ENCODE measurements at places on chromosomes 2 and 18.

DNA sequence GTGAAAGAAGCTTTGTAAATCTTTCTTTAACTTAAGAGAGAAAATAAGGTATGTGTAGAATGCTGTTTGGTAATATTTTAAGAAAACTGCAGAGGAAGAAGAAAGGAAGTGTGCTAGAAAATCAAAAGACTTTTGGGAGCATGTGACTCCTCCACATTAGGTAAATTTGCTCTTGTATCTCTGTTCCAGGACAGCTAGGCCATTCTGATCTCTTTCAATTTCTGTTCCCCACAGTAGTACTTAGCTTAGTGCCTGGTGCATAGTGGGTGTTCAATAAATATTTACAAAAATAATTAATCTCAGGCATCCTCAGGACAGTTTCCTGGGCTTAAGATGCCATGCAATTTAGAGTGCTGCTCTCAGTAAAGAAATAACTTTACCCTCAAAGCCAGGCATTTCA lies 105.0 kb downstream of the GPD2 start:
- DNase-seq = no peak

DNA sequence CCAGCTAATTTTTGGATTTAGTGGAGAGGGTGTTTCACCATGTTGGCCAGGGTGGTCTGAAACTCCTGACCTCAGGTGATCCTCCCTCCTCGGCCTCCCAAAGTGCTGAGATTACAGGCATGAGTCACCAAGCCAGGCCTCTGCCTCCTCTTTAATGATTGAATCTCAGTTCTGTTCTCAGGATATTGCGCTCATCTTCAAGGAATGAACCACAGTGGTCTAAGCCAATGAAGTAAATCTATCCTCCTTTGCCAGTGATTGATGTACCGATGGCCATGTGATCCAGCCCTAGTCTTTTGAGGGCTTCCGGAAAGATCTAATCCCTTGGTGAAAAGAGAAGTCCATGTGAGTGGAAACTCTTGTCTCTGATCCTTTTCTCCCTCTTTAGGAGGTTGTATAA lies 48.6 kb downstream of the POLE4 start:
- no peak for DNase-seq

GRCh38 chr2:141062031-141062430 lies 1068.8 kb downstream of the LRP1B start:
- DNase-seq = no peak

DNA sequence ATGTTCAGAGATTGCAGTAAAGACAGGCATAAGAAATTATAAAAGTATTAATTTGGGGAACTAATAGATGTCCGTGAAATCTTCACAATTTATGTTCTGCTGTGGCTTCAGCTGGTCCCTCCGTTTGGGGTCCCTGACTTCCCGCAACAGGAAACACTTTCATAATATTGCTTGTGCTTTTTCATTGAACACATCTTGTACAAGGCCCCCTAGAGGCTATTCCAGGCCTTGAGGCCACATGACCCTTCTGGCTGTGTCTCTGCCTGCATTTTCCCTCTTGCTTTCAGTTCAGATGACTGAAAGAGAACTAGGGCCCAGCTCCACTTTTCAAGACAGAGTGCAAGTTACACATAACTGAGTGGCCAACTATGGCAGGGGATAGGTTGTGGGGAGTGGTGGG lies 164.1 kb downstream of the TMEM247 start:
- DNase-seq = no peak

GRCh38 chr2:949384-950079 lies 1.1 kb upstream of the SNTG2 start:
- DNase-seq = no peak

Data from activated CD4-positive, CD25-positive, alpha-beta regulatory T cell (primary cell).